ENCODE measurements at places on chromosomes 2 and 18.

DNA sequence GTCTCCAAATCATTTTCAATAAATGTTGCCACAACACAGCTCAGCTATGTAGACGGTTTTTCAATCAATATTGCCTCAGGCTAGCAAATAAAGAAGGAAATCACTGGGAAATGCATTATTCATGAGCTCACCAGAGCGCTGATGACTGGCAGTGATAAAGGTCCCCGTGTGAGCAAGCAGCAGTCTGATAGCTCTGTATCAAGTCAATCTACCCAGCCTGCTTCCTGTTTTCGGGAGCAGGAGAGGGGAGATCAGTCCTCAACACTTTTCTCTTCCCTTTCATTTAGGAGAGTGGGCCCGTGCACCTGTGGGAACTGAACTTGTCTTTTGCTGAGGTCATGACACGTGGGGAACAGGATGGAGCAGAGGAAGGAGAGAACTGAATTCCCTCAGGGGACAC, 253.9 kb upstream of the SIX2 start:
- peak; percentile 77 for DNase-seq

DNA sequence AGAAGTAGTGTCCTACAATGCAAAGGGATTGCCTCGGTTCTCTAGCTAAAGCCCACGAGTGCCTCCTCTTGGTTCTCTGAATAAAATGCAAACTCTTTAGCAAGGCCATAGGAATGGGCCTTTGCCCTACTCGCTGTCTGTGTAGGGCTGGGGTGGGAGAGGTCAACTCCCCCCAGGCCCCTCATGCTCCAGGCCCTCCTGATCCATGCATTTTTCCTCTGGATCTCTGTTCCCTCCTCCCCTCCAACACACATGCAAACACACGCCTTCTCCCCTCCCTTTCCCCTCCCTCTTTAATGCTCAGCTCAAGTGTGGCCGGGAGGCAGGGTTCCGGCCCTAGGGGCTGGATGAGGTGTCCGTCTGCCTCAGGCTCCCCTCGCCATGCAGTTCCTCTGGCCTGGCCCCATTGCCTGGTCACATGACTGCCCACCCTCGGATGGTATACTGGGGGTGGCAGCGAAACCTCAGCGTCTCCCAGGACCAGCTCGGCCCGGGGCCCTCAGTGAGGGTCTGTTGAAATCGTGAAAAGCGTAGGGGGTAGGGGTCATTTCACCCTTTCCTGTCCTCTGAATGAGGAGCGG, 14.9 kb upstream of the KLF11 start:
- peak; percentile 36 for DNase-seq

DNA sequence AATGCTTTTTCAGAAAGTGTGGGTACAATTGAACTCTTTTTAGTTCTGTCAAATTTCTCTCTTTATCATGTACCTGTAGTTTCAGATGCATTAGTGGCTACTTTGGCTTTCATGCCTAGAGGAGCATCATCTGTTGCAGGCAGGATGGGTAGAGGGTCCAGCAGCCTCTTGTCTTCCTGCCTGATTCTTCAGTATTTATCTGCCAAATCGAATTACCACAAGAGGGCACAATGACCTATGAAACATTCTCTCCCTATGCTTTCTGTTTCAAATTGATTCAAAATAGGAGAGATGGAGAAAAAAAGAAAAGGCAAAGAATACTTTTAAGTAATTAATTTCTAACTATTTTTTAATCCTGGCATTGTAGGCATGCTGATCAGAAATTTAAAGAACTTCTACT, 477.2 kb downstream of the TRIB2 start:
- DNase-seq, result peak; percentile 79

- no peak for DNase-seq
Observed at GRCh38 chr2:218378053-218378452, 4.0 kb upstream of the SLC11A1 start.

- no peak for DNase-seq
Observed at GRCh38 chr2:136407952-136408318, 290.0 kb upstream of the CXCR4 start.

GRCh38 chr18:45765796-45766195, 41.8 kb downstream of the SLC14A1 start:
- DNase-seq, result no peak

- DNase-seq, result no peak
Observed at GRCh38 chr2:73259704-73260337, 24.5 kb downstream of the FBXO41 start.

DNA sequence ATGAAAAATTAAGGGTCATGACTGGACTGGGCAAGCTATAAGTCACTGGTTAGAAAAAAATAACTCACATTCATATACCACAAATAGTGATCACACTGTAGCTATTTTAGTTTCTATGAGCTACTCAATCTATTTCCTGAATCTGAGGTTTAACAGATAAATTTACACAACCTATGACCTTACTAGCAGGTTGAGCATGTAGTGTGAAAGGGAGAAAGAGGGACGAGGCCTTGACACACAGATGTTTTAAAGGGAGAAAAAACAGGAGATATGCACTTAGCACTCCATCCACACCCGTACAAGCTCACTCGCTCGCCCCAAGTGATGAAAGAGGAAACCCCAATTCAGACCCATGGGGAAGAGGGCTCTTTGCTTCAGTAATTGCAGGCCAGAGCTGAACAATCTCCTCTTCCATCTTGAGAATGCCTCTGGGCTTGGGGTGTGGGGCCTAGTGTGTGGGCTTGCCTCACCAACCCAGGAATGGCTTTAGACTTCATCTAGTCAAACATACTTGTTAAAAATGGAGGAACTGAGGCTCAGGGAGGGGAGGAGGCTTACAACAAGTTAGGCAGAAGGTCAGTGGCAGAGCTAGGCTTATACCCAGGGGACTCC, 10.7 kb downstream of the CYRIA start:
- no peak for DNase-seq

DNA sequence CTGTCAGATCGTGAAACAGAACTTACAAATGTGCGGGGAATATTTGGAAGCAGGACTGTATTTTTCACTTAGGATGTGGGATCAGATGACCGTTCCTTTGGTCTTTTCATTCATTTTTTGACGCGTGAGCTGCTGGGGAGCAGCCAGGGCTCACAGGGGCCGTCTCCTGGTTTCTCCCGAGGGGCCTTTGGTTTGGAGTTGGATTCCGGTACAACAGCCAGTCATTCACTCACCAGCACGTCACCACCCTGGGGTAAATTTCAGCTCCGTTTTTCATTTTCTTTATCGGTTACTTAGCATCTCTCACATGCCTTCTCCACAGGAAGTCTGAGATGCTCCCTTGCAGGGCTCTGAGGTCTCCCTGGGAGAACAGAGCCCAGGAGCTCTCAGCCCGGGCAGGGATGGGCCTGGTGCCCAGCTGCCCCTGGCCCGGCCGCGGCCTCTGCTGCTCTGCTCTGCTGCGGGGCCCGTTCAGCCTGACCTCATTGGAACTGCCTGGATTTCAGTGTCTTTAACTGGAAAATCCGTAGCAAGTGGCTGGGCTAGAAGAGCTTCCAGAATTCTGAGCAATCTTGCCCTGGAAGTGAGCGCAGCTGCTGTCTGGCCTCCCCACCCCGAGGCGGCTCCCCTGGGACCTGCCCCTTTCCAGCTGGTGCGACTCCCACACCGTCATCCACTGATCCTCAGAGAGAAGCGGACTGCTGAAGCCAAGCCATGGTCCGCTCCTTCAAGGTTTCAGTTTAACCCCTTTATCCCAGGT, 335.6 kb downstream of the EIPR1 start:
- DNase-seq, result peak; percentile 77
